Stimulated activated CD8-positive, alpha-beta memory T cell treated with anti-CD3 and anti-CD28 coated beads, Interleukin-4, amount 100 ng/mL, for 1 hour (primary cell): ENCODE measurements at places on chromosomes 2 and 18.

GRCh38 chr2:44838116-44838790, 103.2 kb upstream of the SIX3 start:
- DNase-seq = no peak

- DNase-seq = no peak
Observed at GRCh38 chr2:179024445-179024844, 25.5 kb downstream of the CCDC141 start.

- DNase-seq = no peak
Observed at GRCh38 chr2:127508631-127509034, 17.7 kb downstream of the IWS1 start.

GRCh38 chr2:3171564-3172264, 205.9 kb downstream of the EIPR1 start:
- DNase-seq = no peak

DNA sequence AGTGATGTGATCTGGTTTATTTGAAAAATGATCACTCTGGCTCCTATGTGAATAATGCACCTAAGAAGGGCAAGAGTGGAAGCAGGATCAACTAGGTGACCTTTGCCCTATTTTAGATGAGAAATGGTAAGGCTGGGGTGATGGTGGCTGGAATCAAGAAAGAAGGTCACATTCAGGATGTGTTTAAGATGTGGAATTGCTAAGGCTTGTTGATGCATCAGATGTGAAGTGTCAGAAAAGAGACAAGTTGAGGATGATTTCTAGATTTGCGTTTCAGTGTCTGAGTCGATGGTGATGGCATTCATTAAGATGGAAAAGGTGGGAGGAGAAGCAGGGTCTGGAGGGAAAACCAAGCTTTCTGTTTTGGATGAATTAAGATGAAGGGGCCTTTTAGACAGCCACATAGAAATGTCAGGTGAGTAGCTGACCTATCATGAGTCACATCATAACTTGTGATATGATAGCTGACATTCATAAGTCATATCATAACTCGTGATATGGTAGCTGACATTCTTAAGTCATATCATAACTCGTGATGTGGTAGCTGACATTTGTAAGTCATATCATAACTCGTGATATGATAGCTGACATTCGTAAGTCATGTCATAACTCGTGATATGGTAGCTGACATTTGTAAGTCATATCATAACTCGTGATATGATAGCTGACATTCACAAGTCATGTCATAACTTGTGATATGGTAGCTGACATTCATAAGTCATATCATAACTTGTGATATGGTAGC, 101.2 kb upstream of the SEC11C start:
- no peak for DNase-seq

DNA sequence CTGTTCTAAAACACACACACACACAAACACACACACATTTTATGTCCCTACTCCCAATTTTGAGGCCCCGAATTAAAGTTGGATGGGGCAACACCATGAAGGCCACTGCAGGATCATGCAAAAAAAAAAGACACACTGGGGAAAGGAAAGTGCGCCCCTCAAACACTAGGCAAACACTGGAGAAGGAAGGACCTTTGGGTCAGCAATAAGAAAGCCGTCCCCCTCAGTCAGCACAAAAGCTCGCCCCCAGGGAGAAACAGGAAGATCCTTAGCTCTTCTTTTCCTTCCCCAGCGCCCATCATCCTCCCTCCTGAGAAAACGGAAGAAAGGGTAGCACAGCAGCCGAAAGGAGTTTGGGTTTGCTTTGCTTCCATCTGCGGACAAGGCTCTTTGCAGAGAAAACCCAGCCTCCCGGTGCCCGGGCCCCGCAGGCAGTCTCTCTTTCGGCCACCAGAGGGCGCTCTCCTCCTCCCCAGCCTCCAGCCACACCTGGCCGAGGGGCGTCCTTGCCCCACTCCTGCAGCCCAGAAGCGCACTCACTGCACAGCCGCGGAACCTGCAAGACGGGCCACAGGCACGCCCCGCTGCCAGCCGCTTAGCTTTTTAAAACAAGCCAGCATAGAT, 248.5 kb downstream of the CDH20 start:
- DNase-seq = peak; percentile 8

GRCh38 chr18:48295586-48296311, 113.4 kb downstream of the ZBTB7C start:
- DNase-seq = no peak

- no peak for DNase-seq
Observed at GRCh38 chr2:38370664-38371063, 6.4 kb downstream of the ATL2 start.
